ENCODE measurements at places on chromosomes 7 and 10.

DNA sequence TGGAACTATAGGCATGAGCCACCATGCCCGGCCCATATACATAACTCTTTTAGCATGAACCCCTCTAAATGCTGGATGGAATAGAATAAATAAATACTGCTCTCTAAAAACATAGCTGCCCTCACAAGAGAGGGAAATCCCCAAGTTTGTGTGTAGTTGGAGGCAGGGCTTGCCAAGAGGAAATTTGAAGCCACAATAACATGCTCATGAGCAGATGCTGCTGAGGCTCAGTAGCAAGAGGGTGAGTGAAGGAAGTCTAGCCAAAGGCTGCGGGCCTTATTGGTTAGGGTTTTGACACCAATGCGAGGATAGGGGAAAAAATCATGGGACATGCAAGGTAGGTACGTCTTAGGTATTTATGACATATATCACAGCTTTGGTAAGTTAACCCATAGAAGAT is 17.3 kb downstream of the TPK1 start:
- peak; percentile 53 for DNase-seq

- no peak for DNase-seq
These were observed 1.5 kb upstream of the LAMB1 start for GRCh38 chr7:108004220-108005142.

GRCh38 chr7:77457779-77458178 is 41.6 kb upstream of the GSAP start:
- DNase-seq: no peak

DNA sequence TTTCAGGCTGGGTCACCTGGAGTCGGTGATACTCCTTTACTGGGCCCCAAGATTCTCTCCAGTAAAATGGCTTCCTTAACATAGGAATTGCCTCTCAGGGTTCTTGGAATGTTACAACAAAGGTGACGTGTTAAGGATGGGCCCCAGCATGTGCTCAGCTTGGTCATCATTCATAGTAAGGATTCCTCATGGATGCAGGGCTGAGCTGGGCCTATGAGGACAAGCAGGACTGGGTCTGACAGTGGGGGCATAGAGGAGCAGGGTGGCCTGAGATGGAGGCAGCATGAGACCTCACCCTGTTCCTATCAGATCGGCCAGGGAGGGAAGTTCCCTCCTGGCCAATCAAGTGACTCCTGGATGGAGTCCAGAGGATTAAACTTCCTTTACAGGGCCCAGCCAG is 12.8 kb upstream of the MBL2 start:
- no peak for DNase-seq

DNA sequence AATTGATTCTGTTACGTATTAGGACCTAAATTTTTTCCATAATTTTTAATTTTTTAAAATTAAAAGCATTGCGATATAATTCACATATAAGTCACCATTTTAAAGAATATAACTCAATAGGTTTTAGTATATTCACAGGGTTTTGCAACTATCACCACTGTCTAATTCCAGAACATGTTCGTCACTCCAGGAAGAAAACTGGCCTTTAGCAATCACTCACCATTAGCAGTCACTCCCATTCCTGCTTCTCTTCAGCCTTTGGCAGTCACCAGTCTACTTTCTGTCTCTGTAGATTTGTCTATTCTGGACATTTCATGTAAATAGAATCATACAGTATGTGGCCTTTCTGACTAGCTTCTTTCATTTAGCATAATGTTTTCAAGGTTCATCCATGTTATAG is 176.5 kb downstream of the EXOC4 start:
- no peak for DNase-seq

DNA sequence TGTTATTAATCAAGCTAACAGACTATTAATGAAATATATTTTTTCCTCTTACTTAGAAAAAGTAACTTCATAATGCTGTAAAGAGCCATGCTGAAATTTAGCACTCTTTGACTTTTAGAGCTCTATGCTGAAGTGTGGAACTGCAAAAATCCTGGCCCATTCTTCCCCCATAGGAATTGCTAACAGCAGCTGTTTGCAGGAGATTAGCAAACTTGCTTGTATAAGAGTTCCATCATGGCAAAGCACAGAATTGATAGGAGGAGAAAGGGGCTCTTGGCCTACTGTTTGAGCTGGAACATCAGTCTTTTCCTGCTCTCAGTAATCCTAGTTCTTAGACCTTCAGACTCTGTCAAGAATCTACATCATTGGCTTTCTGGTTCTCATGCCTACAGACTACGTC is 18.3 kb upstream of the GNAT3 start:
- DNase-seq: no peak

All from effector CD4-positive, alpha-beta T cell (primary cell).